ENCODE measurements at places on chromosomes 11 and 22.

- no peak for DNase-seq
Observed at GRCh38 chr11:104973616-104974015, 5.2 kb upstream of the CASP4 start.

DNA sequence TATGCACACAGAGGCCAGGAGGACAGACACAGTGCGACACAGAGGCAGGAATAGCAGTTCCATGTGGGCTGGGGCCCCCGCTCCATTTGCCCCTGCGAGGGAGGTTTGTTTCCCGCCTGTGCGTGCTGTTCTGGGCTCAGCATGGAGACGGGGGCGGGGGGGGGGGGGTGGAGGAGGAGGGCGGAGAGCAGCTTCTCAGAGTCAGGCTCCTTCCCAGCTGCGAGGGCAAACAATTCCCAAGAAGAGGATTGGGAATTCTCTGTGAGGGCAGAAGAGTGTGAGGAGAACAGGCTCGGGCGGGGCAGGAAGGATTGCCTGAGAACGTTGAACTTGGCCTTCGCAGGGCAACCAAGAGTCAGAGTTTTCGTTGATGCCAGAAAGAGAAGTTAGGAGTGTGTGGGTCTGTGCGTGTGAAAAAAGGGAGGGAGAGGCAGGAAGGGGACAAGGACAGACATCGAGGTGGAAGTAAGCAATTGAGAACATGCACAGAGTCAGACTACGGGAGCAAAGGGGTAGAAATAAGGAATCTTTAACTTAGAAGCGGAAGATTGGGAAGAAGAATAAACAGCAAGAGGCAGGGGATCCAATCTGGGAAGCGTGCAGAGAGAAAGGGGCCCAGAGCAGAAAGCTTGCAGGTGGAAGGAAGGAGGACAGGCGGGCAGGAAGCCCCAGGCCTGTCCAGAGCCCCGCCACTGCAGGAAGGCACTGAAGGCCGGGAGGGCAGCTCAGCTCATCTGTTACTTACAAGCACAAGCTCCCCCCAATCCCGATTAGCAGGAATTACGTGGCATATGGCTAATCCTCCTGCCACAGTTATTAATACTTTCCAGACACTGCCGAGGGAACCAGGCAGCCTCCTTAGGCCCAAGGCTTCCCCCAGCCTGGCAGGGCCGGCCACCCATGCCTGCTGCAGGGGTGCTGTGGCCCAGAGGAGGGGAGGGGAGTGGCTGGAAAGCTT lies 15.6 kb upstream of the JAM3 start:
- DNase-seq = peak; percentile 40

- DNase-seq = no peak
Observed at GRCh38 chr11:117337076-117337475, 9.4 kb downstream of the CEP164 start.

GRCh38 chr22:40300884-40301672 lies 45.2 kb upstream of the ADSL start:
- no peak for DNase-seq

- DNase-seq = no peak
Observed at GRCh38 chr22:27257987-27258386, 543.6 kb downstream of the MN1 start.

- no peak for DNase-seq
Observed at GRCh38 chr11:30459306-30459705, 126.8 kb downstream of the MPPED2 start.

DNA sequence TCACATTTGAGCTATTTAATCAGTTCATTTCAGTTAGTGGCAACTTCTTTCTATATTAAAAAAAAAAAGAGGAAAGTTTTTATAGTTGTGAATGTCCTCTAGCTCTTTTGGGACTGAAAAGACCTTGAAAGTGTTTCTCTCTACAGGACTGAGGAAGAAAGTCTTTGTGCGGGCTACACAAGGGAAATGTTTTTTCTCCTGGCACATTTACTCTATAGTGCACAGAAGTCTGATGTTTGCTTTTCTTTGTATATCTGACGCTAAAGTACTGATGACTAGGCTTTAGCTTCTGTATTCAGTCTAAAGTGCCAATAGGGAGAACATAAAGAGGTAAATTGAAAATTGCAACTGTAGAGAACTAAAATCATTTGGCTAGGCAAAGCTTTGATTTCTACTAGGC lies 737.4 kb upstream of the LUZP2 start:
- DNase-seq = no peak

DNA sequence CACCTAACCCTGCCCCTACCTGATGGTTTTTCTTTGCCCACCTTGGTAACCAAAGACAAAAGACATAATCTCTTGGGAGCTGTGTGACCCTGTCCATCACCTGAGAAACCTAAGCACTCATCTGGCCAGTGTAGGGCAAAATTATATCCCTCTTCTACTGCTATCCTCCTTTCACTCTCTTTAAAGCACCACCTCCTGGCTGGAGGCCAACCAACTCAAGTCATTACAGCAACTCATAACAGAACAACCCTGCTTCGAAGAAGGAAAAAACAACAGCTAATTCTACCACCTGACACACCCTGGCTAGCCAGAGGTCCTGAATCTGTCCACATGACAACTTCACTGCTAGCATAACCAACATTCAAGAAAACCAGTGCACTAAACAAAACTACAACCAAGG lies 45.5 kb downstream of the GAS2 start:
- DNase-seq = no peak

GRCh38 chr11:45209000-45209879 lies 62.8 kb downstream of the PRDM11 start:
- DNase-seq = no peak

- no peak for DNase-seq
Observed at GRCh38 chr11:126387857-126388256, 32.4 kb downstream of the ST3GAL4 start.

DNA sequence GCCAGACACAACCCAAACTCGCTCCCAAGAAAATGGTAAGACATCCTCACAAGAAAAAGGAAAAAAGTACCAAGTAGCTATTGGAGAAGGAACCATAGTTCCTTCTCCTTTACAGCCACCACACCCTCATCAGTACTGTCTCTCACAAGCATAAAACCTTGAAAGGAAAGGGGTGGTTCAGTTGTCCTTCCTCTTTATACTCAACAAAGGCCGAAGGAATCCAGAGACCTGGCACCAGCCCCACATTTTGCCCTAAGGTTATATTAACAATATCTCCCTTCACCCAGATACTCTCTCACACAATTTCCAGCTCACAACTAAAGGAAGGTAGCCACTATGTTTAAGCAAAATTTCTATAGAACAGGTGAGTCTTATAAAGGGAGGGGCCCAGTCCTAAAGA lies 8.5 kb downstream of the FHIP1B start:
- no peak for DNase-seq

DNA sequence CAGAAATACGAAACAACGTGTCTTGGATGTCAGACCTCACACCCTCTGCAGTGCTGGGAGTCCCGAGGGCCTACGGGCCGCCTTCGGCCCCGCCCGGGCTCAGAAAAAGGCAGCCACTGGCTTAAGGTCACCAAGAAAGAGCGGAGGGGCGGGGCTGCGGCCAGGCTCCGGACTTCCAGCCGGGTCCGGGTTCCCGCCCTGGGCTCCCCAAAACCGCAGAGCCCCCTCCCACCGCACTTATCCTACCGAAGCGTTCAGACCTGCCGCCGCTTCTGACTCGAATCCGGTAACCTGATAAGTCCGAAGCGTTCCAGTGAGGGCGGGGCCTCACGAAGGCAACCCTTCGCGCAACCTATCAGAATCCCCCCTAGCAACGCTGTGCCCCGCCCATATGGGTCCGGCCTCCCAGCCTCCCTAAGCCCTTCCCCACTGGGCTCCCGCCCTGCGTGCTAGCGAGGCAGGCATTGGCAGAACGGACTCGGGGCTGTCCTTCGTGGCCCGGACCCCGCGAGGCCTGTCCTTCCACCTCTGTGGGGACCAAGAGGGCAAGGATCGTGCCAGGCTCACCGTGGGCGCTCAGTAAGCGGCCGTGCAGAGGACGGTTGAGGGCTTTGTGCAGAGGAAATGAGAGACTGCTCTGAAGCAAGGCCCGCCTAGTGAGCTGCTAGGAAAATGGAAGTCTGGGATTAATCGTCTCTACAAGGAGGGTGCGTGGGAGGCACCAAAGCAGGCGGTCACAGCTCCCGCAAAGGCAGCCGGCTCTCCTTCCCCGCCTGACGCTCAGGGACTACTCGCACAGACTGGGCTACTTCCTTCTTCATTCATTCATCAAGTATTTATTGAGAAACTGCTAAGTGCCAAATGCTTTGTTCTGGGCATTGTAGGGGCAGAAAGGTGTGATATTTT lies at the start of gene NAGA:
Gene NAGA (minus strand): TSS at position 296 of the 906 bp plus-strand sequence. CDS start 515 bp downstream, outside the sequence.
- peak; percentile 94 for DNase-seq

GRCh38 chr11:26579683-26580082 lies 7.6 kb upstream of the MUC15 start:
- no peak for DNase-seq

GRCh38 chr11:57276169-57276970 lies 39.3 kb upstream of the APLNR start:
- DNase-seq = no peak

GRCh38 chr11:99918761-99919160 lies 768.3 kb upstream of the ARHGAP42 start:
- no peak for DNase-seq

DNA sequence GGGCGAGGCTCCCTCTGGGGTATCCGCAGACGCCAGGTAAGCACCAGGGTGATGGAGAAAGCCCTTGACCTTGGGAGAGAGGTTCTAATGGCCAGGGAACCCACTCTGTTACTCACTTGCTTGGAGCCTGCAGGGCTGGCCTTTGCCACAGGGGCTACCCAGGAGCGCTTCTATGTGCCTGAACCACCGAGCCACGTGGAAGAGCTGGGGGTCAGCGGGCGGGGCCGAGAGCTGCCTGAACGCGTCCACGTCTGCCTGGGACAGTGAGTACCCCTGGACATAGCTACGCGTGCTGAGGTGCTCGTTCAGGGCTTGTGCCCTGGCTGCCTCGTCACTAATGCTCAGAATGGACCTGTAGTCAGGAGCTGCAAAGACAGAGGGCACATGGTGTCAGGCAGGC lies 9.6 kb downstream of the CARS1 start:
- no peak for DNase-seq

DNA sequence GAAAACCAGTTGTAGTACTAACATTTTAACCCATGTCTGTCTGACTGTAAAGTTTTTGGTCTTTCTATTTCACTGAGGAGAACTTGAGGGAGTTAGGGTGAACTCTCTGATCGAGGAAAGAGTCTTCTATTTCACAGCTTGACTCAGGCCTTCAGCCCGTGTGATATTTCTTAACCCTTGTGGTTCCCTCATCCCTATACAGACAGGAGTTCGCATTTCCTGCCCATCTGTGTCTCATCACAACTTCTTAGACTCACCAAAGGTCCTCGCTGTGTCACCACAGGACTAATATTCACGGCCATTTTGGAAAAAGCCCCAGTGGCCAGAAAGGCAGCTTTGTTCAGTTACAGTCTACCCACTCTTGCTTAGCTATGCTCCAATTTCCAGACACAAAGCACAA lies 172.8 kb downstream of the FAM181B start:
- DNase-seq = no peak

- DNase-seq = peak; percentile 82
Observed at GRCh38 chr11:18706330-18707243, 8.0 kb downstream of the TMEM86A start.

- DNase-seq = no peak
Observed at GRCh38 chr11:24585192-24585591, 88.3 kb downstream of the LUZP2 start.

DNA sequence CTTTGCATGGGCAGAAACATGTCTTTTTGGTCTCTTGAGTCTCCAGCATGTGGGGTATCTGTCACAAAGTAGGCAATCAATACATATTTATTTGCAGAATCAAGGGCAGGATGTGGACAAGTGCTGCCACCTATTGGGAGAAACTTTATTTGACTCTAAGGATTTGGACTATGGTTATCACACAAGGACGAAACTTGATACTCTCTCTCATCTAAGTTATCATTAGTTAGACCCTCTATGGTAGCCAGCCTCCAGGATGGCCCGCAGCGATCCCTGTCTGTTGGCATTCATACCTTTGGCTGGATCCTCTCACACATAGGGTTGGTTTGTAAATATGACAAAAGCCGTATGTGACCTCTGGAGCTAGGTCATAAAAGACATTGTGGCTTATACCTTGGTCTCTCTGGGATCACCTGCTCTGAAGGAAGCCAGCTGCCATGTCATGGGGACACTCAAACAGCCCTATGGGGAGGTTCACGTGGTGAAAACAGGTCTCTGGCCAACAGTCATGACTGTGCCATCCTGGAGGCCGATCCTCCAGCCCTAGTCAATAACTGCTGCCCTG lies 1.1 kb upstream of the FBXO7 start:
- DNase-seq = peak; percentile 41

DNA sequence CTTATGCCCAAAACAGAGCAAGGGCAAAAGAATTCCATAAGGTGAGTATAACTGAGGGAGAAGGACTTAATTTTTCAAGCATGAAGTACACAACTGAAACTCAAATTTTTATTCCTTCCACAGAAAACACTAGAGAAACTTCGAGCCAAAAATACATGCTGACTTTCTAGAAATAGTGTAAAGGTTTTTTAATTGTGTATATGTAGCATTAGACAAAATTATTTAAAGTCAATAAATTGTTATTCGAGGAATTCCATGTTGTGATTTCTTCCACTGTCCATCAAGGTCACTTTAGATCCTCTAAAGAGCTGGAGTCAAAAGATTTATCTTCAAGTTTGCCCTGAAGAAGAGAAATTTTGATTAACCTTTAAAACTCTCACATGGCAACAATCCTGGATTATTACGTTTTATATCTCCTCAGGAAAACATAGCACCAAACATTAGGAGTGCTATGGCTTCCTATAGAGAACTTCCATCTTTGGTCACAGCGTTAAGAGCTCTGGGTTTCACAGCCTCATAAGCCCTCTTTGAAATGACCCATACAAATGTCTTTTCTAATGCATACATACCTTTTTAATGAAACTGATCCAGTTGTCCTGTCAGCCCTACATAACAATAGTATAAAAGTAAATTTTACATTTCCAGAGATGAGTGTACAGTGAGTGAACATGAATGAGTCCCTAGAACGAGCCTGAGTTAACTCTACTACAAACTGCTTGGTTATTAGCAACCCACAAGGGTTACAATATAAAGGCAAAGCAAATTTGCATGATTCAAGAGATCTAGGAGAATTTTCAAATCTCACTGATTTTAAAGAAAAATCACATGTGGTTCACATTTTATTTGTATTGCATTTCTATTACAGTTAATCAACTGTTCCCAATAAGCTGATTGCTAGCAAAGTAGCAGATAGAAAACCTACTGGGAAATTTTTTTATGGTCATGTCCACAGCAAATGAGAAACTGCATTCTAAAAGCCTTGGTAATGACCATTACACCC lies 10.9 kb downstream of the TAF1D start:
- no peak for DNase-seq

- no peak for DNase-seq
Observed at GRCh38 chr22:47094861-47095330, 332.4 kb downstream of the TBC1D22A start.
